ENCODE measurements at places on chromosomes 5 and 9. TPM values are rescaled to one million over a fixed set of nuclear protein-coding genes. Genes with fewer than 3 reads are reported as not detected.

RXRA gene
- 2.1 TPM for total RNA-seq

CKMT2 gene
- total RNA-seq: not detected

OR1Q1 gene
- not detected for total RNA-seq

FGD3 gene
- total RNA-seq: 57.7 TPM

GARNL3 gene
- 4.6 TPM for total RNA-seq

TAF11L10 gene
- total RNA-seq: not detected

FOXD4 gene
- not detected for total RNA-seq

FOXD1 gene
- total RNA-seq: 0.12 TPM

Measured in activated naive CD4-positive, alpha-beta T cell treated with anti-CD3 and anti-CD28 coated beads for 36 hours (primary cell).